ENCODE measurements at places on chromosomes 12 and 14.

DNA sequence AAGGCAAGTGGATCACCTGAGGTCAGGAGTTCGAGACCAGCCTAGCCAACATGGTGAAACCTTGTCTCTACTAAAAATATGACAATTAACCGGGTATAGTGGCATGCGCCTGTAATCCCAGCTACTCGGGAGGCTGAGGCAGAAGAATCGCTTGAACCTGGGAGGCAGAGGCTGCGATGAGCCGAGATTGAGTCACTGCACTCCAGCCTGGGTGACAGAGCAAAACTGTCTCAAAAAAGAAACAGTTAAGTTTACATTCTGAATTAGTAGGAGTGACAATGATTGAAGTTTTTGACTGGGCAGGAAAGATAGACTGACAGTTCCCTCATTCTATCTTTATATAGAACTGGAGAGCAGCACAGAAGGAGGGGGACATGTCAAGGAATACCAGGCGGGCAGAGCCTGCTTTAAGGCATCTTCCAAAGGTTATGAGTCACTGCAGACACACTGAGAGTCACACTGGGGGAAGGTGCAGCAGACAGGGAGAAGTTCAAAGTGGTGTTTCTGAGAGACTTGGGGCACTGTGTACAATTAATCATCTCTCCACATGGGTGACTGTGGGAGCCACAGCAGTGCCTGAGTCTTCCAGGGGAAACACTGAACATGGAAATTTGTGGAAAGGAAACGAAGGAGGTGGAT lies 42.8 kb upstream of the RNASE3 start:
- no peak for DNase-seq

DNA sequence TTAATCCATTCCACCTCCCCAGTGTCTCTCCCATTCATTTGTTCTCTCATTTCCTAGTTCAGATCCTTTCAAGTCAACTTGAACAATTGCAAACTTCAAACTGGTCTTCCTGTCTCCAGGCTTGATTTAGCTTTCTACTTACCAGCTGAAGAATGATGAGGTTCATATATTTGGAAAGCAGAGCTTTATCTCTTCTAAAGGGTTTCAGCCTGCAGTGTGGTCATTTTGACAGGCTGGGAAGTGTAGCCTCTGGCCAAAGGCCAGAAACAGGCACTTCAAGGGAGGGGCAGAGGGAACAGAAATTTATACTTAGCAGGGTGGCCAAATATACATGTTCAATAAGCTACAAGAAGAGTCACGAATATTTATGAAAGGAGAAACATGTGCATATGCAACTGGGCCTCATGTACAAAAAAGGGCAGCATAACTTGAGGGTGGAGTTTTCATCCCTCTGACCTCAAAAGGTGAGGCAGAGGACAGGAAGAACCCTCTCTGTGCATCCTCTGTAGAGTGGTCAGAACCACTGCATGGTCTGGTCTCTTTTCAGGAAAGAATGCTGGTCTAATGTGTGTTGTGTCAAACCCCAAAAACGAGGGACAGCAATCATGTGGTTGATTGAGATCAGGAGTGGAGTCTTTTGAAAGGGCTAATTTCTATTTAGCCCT lies 34.0 kb upstream of the HECTD1 start:
- DNase-seq = no peak

DNA sequence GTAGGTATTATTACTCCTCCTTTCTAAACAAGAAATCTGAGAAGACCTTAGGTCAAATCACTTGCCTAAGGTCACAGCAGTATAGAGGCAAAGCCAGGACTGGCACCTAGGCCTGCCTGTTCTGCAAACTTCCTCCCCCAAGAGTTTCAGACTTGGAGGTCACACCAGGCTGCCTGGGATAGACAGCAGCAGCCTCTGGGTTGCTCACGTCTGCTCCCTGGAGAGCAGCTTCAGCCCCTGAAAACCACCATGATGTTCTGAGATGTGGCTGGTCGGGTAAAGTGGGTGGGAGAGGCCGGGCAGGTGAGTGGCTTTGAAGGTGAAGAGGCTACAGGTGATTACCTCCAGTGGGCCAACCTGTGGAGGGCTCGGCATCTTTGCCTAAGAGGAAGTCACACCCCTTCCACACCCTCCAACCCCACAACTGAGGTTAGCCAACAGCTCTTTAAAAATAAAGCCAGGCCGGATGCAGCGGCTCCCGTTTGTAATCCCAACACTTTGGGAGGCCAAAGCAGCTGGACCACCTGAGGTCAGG lies 37.0 kb upstream of the PNMA1 start:
- DNase-seq = no peak

- DNase-seq = no peak
These were observed 397.7 kb downstream of the PDZRN4 start for GRCh38 chr12:41585784-41586183.

GRCh38 chr12:32876004-32876403 lies 20.6 kb downstream of the PKP2 start:
- DNase-seq = no peak

DNA sequence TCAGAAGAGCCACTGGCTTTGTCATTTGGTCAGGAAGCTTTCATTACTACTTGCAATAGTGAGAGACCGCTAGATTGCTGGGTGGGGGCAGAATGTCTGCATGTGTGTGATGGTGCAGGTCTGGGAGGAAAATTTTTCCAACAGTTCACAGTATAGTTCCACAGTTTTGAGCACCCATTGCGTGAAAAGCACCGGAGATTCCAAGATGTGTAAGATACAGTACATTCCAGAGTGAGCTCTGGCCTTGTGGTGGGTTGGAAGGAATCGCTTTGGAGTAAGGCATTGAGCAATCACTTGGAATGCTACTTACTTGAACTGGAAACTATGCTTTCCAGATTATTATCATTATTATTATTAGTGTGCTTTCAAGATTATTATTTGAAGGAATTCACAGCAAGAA lies 47.6 kb upstream of the FRMD6 start:
- no peak for DNase-seq

DNA sequence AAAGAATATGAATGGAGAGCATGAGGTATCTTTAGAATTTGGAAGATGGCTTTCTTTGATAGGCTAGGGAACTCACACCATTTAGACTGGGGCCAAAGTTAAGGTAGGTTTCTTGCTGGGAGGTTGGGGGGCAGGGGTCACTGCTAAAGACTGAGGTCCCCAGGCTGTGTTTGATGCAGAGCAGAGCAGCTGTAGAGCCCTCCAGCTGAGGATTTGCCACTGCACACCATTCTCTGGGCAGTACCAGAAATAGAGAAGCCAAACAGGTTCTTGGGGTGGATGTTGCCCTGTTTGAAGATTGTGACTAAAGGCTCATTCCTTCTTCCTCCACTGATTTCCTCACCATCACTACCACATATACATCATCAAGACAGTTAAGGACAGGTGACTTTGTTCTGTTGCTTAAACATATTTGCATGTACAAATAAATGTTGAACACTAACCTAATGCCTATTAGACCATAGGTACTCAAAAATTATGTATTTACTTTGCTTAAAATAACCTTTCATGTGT lies 7.9 kb downstream of the NTF3 start:
- no peak for DNase-seq

GRCh38 chr14:76920331-76921087 lies 94.3 kb downstream of the LRRC74A start:
- no peak for DNase-seq

DNA sequence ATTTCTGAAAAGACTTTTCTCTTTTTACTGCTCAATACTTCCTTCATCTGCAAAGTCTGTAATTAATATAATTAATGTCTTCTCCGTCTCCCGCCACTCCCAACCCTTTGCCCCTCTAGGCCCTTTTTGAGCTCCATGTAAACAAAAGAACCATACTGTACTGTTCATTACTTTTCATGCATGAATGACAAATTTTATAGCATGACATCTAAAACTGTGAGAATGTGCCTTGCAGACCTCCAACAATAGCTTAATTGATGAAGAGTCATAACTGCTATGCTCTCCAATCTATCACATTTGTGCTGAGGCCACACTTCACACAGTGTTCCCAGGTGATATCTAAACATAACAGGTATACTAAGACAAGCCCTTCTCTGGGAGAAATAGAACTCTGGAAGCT lies 1122.7 kb upstream of the ATXN7L3B start:
- no peak for DNase-seq
